IMR-90 (cell line): ENCODE measurements at places on chromosomes 13 and 19. TPM values are rescaled to one million over a fixed set of nuclear protein-coding genes. Genes with fewer than 3 reads are reported as not detected.

DNA sequence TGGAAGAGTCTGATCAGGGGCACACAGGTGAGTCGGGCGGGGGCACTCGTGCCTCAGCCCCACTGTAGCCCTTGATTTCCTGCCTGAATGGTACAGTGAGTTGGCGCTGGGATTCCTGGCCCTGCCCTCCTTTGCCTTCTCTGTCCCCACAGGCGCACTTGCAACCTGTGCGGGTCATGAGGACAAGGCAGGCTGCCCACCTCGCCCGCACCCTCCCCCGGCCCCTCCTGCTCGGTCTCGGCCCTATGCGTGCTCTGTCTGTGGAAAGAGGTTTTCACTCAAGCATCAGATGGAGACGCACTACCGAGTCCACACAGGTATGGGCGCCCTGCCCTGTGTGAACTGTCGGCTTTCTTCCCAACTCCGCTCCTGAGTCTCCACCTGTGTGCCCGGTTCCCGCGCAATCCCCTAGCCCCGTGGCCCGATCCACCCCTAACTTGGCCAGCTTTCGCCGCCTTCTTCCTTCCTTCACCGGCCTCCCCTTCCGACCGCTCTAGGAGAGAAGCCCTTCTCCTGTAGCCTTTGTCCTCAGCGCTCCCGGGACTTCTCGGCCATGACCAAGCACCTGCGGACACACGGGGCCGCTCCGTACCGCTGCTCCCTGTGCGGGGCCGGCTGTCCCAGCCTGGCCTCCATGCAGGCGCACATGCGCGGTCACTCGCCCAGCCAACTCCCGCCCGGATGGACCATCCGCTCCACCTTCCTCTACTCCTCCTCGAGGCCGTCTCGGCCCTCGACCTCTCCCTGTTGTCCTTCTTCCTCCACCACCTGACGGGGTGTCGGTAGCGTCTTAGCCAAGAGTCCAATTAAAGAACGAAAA lies 1.6 kb upstream of the KMT2B start:
- DNase-seq, result peak; percentile 30

DNA sequence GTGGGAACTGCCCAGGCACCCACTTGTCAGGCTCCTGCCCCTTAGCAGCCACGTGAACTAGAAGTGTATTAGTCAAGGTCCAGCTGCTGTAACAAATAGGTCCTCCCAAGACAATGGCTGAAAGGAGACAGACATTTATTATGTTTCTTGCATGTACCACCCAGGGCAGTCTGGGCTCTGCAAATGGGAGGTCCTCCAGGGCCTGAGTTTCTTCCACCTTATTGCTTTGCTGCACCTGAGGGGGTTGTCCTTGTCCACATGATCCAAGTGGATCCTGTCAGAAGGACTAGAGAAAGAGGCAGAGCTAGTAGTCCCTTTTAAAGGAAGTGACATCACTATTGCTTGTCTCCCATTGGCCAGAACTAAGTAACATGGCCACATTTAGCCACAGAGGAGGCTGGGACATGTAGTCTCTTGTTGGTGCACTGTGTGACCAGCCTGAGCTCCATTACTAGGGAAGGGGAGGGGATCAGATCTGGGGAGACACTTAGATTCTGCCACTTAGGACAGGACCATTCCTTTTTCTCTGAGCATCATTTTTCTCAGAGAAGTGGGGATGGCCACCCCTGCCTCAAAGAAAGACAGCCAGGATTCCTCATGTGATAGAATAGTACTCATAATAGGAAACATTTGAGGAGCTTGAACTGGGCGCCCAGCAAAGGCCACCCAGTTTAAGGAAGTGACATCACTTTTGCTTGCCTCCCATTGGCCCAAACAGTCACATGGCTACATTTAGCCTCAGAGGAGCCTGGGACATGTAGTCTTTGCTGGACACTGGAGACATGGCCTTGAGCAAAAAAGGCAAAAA lies 15.1 kb downstream of the CC2D1A start:
- DNase-seq, result peak; percentile 44

DNA sequence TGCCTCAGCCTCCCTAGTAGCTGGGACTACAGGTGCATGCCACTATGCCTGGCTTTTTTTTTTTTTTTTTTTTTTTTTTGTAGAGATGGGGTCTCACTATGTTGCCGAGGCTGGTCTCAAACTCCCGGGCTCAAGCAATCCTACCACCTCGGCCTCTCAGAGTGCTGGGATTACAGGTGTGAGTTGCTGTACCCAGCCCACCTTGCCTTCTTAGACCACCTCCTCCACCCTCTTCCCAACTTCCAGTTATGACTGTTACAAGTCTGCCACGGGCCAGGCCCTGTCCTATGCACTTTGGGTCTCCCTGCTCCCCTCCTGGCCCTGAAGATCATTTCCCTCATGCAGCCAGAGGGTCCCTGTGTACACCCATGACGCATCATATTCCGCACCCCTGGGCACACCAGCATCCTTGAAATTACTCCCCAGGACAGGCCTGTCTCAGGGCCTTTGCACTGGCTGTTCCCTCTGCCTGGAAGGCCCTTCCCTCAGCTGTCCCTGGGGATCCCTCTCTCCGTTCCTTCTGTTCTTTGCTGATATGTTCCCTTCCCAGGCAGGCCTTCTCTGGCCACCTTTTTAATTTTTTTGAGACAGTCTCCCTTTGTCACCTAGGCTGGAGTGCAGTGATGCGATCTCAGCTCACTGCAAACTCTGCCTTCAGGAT lies 3.0 kb downstream of the LGALS4 start:
- DNase-seq, result no peak

DNA sequence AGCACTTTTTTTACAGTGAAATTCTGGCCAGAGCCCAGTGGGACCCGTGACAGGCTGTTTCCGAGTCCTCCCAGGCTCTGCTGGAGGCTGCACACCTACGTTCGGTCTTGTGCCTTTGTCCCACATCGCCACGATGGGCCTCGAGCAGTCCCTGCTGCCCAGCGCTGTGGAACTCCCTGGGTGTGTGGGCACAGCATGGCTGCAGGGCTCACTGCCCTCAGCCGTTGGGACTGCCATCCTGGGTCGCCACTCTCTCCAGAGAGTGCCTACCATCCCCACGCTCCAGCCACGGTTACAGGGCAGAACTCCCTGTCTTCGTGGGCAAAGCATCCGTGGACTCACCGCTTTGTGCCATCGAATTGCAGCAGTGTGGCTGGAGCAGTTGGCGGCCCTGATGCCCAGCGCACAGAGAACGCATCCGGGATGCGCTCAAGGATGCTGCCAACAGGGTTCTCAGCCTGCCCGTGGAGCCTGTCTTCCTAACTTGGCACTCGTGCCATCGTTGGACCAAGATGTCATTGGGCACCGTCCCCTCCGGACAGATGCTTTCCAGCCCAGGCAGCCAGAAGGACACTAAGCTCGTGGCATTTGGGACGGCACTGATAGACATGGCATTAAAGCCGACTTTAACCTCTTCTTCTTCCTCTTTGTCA lies 85.0 kb upstream of the ARHGEF7 start:
- DNase-seq, result no peak

GRCh38 chr19:4971424-4971793 lies 2.5 kb downstream of the KDM4B start:
- no peak for DNase-seq

DNA sequence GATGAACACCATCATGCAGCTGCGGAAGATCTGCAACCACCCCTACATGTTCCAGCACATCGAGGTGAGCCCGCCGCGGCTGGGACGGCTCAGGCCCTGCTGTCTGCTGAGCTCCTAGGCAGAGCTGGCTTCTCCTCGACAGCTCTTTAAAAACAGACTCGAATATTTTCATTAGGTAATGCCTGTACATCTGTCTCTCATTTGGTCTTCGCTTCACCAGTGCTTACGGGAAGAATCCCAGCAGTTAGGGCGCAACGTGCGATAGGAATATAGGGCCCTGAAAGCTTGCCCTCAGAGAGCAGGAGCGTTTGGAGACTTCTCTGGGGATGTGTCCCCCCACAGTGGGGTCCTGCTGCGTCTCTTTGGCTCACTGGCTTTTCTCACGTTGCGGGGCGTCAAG lies 63.8 kb upstream of the LDLR start:
- DNase-seq, result no peak

GRCh38 chr19:43784241-43784980 lies 3.6 kb upstream of the KCNN4 start:
- peak; percentile 85 for DNase-seq

DNA sequence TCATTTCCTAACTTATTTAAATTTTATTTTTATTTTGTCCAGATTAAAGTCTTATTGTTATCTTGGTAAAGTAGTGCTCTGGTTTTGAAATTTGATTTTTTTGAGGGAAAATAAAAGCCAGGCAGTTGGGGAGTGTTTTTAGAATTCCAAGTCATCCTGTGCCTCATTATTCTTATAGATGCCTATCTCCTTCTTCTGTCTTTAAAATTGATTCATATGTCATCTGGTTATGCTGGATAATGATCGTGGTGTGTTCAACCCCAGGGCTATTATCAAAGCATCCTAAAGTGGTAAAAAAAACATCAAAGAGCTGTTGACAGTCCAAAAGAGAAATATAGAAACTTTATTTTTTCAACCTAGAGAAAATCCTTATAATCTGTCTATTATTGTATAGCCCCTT lies 6.0 kb upstream of the FNDC3A start:
- DNase-seq, result no peak

DNA sequence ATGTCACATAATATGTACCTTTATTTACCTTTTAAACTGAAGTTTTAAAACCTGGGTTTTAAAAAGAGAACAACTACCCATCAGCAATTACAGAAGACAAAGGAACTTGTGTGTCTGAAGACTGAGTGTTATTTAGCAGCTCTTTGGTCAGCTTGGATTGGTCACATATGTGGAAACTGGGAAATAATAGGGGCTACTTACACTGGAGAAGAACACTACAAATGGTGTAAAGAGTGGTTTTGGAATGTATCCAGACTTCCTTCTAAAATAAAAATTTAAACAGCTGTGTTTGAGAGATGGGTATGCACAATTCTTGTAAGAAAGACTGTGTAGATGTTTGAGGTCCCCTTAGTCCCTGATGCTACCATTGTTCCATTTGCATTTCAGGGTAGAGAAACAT lies 13.3 kb downstream of the TNFRSF19 start:
- DNase-seq, result no peak

GRCh38 chr19:18788529-18789421 lies 2.3 kb downstream of the COMP start:
- DNase-seq, result no peak

- DNase-seq, result no peak
Measured at GRCh38 chr19:55554741-55555152, 9.4 kb upstream of the SBK3 start.

DNA sequence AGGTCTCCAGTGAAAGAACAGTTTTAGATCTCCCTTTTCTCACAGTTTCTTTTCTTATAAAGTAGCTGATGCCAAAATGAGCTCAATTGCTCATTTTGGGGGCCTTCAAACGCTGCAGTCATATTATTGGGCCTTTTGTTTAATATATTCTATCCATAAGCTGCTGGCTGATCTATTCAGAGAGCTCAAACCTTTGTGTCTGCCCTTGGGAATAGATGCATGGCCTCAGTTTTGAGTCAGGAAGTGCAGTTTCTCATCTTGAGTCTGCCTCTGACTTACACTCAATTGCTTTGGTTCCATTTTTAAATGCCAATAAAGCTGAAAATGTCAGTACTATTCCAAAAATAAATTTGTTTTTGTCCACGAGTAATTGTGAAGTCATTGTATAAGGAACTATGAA lies 468.9 kb downstream of the KLF12 start:
- DNase-seq, result no peak

Gene ZNF418
- total RNA-seq, result 3.4 and 4.2 TPM in 2 replicates
